Activated CD8-positive, alpha-beta memory T cell treated with anti-CD3 and anti-CD28 coated beads for 1 hour (primary cell): ENCODE measurements at places on chromosomes 5 and 9.

DNA sequence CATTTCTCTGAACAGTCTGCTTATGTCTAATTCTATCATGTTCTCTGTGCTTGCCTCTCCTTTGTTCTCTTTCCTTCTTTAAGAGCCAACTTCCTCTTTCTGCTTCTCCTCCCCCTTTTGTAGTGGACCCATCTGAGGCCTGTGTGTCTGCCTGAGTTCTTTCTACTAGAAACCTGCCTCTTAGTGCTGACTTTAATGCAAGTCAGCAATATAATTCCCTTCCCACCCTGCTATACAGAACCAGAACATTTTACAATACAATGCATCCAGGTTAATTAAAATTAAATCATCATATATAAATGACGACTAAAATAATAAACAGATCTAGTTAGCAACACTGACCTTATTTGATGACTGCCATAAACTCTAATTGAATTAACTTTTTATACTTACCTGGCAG, 82.6 kb upstream of the GAS1 start:
- no peak for DNase-seq

- no peak for DNase-seq
Measured at GRCh38 chr9:124855566-124855943, 2.3 kb downstream of the WDR38 start.

GRCh38 chr5:72308853-72309191, 11.2 kb downstream of the MRPS27 start:
- no peak for DNase-seq

DNA sequence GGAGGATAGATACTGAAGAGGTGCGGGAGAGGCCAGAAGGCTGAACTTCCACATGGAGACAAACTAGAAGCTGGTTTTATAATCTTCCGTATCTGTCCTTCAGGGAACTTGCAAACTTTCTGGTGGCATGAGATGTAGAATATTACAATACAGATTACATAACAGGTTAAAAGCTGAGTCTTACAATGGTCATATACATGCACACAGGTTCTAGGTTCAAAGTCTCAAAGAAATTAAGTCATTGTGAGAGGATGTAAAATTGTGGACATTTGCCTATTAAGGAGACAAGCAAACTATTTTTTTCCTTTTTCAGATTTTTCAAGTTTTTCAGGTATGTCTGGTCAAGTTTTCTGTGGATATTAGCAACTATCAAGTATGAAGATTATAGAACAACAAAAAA, 10.4 kb upstream of the ZSWIM6 start:
- no peak for DNase-seq

DNA sequence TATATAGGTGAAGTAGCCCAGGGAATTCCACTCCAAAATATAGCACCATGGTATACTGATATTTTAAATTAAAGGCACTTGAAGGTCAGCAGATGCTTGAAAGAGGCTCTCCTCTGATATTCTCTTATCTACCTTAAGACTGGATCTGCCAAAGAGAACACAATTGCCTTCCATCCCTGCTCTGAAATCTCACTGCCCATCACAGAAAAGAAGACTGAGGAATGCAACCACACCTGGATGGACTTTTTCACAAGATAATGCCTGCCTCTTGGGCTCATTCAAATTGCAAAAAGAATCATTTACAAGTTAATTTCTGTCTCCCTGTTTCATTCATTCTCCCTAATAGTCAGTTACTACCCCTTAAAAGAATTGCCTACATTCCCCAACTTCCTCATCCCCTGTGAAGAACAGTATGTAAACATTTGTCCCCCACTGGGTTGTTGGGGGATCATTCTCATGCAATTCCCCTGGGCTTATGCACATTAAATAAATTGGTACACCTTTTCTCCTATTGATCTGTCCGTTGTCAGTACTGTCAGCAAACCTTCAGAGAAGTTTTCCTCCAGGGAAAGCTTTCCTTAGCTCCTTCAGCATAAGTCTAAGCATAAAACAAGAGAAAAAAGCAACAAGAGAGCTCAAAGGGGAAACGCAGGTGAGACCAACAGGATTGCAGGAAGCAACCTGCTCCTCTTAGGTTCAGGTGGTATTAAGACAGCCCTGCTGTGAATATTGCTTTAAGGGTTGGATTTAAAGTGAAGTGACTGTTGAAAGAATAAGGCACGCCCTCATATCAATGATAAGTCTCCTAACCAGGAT, 171.4 kb upstream of the SLC30A5 start:
- no peak for DNase-seq

DNA sequence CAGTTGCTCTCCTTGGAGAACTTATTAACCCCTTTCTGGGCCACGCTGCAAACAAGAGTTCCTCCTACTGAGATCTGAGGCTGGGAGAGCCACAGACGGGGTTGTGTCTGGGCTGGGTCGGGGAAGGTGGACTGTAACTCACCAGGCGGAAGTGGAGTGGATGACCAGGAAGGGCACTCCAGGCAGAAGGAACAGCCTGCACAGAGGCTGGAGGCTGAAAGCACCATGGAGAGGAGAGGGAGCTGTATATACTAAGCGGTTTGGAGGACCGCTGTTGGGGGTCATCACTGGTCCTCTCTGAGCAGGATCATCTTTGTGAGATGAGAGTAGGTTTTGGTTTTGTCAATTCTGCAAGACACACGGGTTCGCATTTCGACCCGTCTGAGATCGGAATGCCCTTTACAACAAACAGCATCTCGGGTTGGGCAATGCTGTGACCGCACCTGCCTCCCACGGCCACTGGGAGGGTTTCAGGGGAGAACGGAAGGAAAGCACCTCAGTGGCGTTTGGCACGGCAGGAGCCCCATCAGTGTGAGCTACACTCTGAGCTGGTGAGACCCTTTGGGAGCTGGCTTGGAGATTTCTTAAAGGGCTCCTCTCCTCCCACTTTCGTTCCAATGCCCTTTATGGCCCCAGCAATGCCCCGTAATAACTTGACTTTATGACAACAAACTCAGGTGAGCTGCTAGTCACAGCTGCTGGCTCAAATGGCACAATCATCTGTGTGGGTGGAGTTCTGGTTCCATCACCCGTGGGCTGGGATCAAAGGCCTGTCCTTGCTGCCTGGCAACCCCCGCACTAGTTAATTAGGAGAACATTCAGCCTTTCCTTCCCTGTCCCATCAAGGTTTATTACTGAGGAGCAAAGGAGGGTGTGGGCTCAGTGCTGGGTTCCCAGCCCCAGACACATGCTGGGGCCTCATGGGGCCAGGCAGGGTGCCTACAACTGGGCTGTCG, 18.7 kb upstream of the NEURL1B start:
- no peak for DNase-seq

DNA sequence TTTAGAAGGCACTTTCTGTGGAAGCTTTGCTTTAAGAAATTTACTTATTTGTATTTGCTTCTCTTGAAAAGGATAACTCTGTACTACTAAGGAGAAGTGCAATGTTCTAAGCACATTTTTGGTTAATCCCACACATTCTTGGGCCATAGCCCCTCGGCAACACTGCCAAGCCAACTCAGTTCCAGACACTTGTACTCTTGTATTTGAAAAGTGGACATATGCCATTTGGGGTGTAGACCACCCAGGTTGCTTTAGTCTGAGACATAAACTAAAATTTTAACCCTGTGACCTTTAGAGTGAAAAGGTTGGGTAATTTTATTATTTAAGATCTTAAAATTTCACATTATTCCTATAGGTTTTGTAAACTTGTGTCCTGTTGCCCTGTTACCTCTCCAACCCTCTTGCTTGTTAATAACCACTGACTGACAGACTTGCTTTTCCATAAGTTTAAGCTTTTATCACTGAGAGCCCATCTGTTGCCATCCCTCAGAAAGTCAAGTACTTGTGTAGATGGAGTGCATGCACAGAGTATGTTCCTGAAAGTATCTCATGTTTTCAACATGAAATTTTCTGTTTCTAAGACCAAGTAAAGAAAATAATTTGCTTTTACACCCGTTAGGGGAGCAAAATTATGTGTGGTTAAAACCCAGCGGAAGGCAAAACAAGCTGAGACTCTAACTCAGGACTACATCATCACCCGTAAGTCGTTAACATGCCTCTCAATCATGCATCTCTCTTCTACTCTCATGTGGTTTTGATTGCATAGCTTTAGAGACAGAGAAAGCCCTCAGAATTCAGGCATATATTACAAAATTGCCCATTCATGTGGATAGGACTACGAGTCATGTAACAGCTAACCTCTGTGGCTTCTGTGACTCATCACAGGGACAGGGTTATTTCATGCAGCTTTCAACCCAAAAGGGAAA, 117.3 kb downstream of the GDNF start:
- DNase-seq: no peak

- DNase-seq: no peak
Measured at GRCh38 chr5:15474143-15474719, 25.7 kb upstream of the FBXL7 start.

- DNase-seq: no peak
Measured at GRCh38 chr5:16756692-16757091, 139.9 kb upstream of the RETREG1 start.

GRCh38 chr9:117153021-117153420, 261.8 kb downstream of the ASTN2 start:
- DNase-seq: no peak

- DNase-seq: no peak
Measured at GRCh38 chr9:96169484-96169883, 132.5 kb downstream of the HSD17B3 start.

DNA sequence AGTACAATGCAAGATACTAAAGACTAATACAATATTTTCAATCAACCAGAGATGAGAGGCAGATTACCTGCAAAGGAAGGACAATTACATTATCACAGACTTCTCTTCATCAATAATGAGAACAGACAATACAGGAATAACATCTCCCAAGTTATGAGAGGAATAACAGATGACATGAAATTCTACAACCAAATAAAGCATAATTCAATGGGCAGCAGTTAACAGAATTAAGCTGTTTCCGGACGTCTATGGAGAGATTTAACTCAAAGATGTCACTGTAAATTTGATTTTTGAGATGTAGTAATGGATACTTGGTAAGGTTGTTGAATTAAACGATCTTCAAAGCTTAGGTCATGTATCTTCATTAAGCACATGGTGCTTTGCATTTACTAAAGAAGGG, 19.8 kb upstream of the PARP8 start:
- DNase-seq: no peak

DNA sequence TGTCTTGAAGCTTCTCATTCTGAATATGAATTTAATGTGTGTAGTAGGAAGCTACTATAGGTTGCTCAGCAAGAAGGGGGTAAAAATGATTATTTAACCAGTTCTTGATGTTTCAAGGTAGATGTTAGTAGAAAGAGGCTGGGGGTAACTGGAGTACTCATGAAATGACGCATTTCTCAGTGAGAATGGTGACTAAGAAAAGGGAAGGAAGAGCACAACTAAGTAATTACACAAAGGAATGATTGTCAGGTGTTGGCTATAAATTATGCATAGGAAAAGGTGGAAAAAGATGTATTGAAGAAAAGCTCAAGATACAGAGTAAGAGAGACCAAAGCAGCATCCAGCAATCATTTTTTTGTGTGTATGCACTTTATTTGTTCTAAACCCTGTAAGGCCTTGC, 1.4 kb upstream of the PSIP1 start:
- no peak for DNase-seq

- no peak for DNase-seq
Measured at GRCh38 chr5:98964621-98965020, 35.8 kb upstream of the CHD1 start.
